Fibroblast of skin of right biceps (primary cell): ENCODE measurements at places on chromosomes 11 and 22.
A peak's percentile ranks its signal among the peaks of the same experiment; 100 is the strongest.

- no peak for DNase-seq
These were observed 30.6 kb downstream of the NFRKB start for GRCh38 chr11:129864811-129865210.

- DNase-seq = peak; percentile 2
These were observed 34.8 kb downstream of the MRGPRX2 start for GRCh38 chr11:19025481-19026406.

DNA sequence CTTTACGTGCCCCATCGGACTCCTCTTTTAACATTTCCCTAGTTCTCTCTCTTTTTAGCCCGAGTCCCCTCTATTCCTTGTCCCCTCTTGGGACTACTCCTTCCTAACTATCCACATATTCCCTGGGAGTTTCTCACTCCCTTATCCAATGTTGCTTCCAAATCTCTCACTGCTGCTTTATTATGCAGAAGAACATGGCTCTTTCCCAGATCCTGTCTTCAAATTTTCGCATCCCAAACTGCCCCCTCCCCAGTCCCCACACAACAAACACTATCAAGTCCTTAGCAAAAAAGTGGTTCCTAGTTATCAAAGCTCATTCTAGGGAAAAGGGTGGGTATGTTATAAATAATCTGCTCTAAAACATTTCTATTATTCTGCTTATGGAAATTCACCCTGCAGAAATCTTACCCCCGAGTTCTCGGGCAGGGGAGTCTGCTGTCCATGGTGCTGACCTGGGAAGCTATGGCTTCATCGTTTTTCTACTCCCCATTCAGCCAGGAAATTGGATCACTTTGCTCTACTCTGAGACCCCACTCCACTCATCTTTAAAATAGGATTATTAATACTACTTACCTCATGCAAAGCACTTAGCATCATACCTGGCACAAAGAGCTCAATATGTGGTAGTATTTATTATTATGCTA, 393.5 kb downstream of the BUD13 start:
- DNase-seq = peak; percentile 36

DNA sequence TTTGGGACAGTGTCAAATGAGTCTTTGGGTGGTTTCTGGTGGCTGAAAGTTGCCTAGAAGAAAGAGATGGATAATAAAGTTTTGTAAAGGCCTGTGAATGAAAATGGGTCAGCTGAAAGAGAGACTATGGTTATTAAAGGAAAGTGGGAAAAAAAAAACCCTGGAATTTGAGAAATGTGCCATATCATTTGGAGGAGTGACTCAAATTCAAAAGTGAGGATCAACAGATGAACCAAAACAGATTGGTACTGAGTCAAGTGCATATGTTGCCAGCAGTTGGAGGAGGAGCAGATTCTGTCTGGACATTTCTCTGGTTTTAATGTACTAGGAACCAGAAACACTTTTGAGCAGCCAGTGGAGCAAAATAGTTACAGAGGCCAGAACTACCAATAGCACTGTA, 339.8 kb downstream of the KCNA4 start:
- no peak for DNase-seq

- no peak for DNase-seq
These were observed 1.4 kb upstream of the SYVN1 start for GRCh38 chr11:65135633-65136145.

GRCh38 chr11:31442086-31442485, 67.3 kb downstream of the IMMP1L start:
- DNase-seq = no peak

DNA sequence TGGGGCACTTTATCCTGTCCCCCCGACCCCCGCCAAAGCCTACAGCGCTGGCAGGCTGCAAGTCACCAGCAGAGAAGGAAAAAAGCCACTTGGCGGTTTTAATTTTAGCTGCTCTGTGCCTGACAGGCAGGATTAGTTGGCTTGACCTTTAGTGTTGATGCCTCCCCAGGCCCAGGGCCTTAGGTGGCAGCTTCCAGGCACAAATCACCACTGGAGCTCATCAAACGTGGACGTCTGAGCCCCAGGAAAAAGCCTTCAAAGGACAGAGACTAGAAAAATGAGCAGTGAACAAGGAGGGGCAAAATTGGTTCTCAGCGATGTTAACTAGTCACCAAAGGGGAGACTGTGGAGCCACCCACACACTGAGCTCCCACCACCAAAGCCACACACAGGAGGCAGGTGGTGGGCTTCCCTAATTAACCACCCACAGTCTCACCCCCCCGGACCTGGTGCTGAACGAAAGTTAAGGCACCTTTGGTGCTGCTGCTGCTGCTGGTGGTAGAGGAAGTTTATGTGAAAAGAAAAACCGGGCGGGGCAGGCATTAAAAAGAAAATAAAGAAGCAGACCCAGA, 4.4 kb upstream of the PYGM start:
- DNase-seq = no peak

- DNase-seq = peak; percentile 41
These were observed 21.7 kb downstream of the SLC43A1 start for GRCh38 chr11:57493507-57494503.

DNA sequence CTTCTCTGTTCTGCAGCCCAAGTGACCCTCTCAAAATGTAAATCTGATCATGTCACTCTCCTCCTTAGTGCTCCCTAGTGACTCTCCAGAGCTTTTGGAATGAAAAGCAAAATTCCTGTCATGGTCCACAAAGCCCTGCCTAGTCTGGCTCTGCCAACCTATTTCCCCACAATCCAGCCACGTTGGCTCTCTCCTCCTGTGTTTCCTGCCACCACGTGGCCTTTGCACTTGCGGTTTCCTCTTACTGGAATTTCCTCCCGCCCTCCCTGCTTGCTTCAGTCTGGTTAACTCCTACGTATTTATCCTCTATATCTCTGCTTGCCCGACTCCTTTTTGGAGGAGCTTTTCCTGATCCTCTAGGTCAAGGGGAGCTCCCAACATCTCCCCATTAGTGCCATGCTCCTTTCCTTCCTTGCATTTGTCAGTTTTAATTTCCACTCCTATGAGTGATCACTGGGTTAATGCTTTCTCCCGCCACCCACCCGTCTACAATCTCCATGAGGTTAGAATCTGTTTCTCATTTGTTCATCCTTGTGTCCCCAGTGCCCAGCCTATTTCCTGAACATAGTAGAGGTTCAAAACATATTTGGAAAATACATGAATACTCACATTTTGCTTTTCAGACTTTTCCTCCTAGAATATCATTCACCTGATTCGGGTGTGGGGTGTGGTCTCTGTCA, 11.5 kb downstream of the NNMT start:
- peak; percentile 93 for DNase-seq

GRCh38 chr11:69459848-69460539, 21.5 kb upstream of the LINC01488 start:
- DNase-seq = no peak

GRCh38 chr11:9005087-9005486, 1.3 kb upstream of the NRIP3 start:
- no peak for DNase-seq

DNA sequence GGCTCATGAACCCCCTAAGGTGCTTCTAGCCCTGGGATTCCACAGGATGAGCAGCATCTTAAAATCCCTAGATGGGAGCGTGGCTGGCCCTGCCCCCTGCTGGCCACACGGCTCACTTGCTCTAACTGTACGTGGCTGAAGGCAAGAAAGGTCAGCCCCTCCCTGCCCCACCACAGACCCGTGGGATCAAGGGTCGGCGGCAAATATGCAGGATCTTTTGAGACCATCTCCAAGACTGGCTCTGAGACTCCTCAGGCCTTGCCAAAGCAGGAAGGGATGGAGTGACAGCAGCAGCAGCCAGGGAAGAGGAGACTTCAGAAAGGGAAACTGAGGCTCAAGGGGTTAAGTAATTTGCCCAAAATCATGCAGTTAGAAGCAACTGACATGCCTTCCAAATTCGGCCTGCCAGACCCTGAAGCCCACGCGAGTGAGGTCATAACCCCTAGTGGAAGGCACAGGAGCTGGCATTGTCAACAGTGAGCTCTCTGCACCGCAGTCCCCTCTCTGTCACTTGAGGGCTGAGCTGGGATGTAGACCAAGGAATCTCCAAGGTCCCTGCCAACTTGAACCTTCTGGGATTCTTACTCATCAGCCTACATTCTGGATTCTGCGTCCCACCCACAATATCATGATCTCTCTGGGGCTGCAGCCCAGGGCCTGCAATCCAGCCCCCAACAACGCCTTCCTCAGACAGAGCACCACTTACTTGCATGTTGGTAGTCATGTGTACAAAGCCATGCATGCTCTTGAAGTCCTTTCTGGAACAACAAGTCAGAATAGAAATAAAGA, 31.4 kb downstream of the CREB3L1 start:
- peak; percentile 60 for DNase-seq

DNA sequence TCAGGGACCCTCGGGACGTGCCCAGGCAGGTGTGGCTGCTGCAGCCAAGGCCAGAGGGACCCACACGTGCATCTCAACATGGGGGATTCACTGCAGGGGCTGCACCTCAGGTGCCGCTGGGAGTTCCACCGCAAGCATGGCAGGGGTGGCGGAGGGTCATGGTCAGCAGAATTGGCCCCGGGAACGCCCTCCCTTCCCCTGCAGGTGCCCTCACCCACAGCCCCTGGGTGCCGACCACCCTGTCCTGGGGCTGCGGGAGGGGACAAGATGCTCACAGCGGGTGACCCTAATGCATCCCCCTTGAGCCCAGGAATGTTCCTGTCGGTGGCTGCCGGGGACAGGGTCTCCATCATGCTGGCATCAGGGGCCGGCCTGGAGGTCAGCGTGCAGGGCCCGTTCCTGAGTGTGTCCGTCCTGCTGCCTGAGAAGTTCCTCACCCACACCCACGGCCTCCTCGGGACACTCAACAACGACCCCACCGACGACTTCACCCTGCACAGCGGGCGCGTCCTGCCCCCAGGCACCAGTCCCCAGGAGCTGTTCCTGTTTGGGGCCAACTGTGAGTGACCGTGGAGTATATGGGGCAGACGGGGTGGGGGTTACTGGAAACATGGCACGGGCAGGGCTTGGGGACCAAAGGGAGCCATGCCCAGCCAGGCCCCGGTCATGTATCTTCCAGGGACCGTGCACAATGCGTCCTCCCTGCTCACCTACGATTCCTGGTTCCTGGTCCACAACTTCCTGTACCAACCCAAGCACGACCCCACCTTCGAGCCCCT, 5.8 kb downstream of the SUSD2 start:
- no peak for DNase-seq

- DNase-seq = no peak
These were observed 94.3 kb downstream of the ETS1 start for GRCh38 chr11:128492903-128493569.

DNA sequence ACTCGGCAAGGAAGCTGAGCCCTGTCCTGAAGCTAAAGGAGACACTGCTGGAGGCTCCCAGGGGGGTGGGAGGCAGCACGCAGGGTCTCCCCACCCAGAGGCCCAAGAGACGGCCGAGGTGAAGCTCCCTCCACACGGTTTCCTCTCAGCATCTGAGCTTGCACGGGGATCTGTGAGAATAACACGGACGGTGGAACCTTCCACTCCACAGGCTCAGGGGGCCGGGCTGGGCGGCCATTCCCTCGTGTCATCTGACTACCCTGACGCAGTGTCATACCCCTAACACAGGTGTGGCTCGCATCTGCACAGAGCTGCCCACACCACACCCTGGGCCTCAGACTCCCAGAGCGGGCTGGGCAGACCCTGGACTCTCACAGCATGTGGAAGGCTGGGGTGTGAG, 409.7 kb downstream of the SHANK2 start:
- DNase-seq = no peak

GRCh38 chr11:78652843-78653239, 78.2 kb upstream of the NARS2 start:
- DNase-seq = no peak

DNA sequence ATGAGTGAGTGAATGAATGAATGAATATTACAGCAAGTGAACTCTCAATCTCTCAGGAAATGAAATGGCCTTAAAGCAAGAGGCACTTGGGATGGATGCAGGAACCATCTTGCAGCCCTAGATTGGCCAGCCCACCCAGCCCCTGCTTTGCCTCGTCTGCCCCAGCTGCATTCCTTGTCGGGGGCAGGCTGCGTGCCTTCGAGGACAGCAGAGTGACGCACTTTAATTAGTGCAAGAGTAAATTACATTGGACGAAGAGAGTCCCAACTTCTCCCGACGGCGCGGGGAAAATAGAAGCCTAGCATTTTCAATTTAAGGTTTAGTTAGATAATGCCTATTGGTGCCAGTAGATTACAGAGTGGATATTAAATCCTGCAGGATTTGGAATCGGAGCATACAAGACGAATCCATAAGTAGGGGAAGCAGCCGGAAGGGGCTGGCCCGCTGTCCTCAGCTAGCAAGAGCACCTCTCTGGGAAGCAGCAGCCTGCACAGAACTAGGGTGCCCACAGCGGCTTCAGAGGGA, 33.8 kb downstream of the TRIM29 start:
- DNase-seq = no peak

DNA sequence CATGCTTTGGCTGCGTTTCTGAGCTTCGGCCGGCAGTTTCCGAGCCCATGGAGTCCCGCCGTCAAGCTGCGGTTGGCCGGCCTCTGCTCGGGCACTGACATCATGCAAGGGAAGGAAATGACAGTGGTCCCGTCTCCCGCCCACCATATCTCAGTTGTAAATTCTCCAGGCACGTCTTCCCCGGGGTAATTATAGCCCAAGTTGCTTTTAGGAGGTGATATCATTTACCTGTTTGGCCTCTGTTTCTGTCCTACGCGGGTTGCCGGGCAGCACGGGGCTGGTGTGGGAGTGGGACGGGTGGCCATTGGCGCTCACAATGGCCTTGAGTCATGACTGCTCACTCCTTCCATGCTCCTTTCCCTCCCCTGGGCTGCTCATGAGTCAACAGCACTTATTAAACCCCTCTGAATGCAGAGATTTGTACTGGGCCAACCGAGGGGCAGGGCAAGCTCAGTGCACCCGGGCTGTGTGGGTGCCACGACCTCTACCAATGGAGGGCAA, 4.2 kb upstream of the ANO1 start:
- peak; percentile 35 for DNase-seq

DNA sequence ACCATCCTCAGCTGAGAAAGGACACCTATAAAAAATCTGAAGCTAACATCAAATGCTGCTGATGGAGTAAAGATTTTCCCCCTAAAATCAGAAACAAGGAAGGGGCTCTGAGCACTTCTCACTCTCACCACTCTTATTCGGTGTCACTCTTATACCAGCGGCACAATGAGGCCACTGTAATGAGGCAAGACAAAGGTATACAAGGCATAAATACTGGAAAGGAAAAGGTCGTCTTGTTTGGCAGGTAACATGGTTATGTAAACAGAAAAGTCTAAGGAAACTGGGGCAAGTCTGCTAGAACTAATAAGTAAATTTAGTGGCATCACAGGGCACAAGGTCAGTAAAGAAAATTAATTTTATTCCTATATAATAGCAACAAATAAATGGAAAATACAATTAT, 8.1 kb upstream of the MOB2 start:
- DNase-seq = no peak

GRCh38 chr11:13268791-13269190, 8.8 kb upstream of the BMAL1 start:
- no peak for DNase-seq

GRCh38 chr11:113907152-113907551, 2.6 kb downstream of the HTR3B start:
- DNase-seq = no peak

GRCh38 chr11:8961401-8961800, 2.8 kb downstream of the TMEM9B start:
- no peak for DNase-seq

- DNase-seq = no peak
These were observed 45.3 kb upstream of the HMGXB4 start for GRCh38 chr22:35212009-35212408.
